Osteoblast (primary cell): ENCODE measurements at places on chromosomes 16 and 17. TPM values are rescaled to one million over a fixed set of nuclear protein-coding genes. Genes with fewer than 3 reads are reported as not detected.

- no peak for DNase-seq
These were observed 769.6 kb downstream of the CDH11 start for GRCh38 chr16:64352246-64352645.

GRCh38 chr17:21387616-21388015 lies 11.5 kb downstream of the KCNJ12 start:
- DNase-seq: no peak

GRCh38 chr16:81946206-81946605 lies 65.1 kb downstream of the SDR42E1 start:
- DNase-seq: no peak

- no peak for DNase-seq
These were observed 37.9 kb downstream of the CIBAR2 start for GRCh38 chr16:85074225-85074914.

The CASKIN1 gene
- not detected in 2 replicates for total RNA-seq

The G6PC1 gene
- total RNA-seq: not detected in 2 replicates

GRCh38 chr17:82060614-82061013 lies 5.0 kb downstream of the DUS1L start:
- peak; percentile 75 for DNase-seq

- DNase-seq: no peak
These were observed at the start of gene TAC4 for GRCh38 chr17:49848019-49848473. TAC4 (minus strand) TSS chr17:49848069; CDS start chr17:49848017, 52 bp downstream.

- DNase-seq: peak; percentile 96
These were observed 6.0 kb upstream of the CHRNE start for GRCh38 chr17:4908711-4909496.

DNA sequence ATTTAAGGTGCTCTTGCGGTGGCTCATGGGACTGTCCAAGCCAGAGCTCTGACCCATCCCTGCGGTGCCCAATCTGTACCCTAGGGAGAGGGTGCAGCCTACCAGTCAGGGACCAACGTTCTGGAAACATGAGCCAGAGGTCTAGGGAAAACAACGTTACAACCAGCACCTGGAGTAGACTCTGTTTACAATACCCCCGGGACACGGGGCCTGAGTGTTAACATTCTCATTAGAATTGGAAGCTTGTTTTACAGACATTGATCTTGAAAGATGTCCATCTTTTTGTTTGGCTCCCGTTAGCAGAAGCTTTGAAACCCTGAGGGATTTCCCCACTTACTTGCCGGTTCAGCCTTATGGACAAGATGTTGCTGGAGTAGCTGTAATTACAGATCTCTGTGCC lies 6.9 kb downstream of the WIPI1 start:
- no peak for DNase-seq

- peak; percentile 92 for DNase-seq
These were observed 19.3 kb upstream of the CLEC3A start for GRCh38 chr16:78002915-78003538.

GRCh38 chr17:73595479-73595878 lies 48.8 kb downstream of the SDK2 start:
- DNase-seq: peak; percentile 69

The KRT25 gene
- total RNA-seq: not detected in 2 replicates

DNA sequence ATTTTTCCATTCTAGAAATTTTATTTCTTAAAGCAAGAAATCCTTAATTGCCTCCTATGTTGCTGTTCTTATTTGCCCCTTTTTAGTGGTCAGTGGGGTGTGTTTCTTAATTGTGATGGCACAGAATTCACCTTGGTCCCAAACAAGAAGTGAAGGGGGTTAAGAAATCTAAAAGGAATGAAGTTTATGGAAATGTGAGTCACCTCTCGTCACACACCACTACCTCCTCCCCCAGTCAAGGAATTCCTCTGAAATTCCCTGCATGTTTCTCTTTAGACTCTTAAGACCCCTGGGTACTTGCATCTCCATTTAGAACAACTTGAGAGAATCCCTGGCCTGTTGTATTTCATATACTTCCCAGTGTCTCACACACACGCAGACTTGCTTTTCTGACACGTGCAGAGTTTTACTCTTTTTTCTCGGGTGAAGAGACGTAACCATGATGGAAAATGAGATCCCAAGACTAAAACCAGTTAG lies 247.4 kb downstream of the PRKCA start:
- DNase-seq: peak; percentile 86

GRCh38 chr16:71426069-71426879 lies 15.6 kb downstream of the TLE7 start:
- peak; percentile 97 for DNase-seq

The MKS1 gene
- 9.7 and 11.2 TPM in 2 replicates for total RNA-seq

DNA sequence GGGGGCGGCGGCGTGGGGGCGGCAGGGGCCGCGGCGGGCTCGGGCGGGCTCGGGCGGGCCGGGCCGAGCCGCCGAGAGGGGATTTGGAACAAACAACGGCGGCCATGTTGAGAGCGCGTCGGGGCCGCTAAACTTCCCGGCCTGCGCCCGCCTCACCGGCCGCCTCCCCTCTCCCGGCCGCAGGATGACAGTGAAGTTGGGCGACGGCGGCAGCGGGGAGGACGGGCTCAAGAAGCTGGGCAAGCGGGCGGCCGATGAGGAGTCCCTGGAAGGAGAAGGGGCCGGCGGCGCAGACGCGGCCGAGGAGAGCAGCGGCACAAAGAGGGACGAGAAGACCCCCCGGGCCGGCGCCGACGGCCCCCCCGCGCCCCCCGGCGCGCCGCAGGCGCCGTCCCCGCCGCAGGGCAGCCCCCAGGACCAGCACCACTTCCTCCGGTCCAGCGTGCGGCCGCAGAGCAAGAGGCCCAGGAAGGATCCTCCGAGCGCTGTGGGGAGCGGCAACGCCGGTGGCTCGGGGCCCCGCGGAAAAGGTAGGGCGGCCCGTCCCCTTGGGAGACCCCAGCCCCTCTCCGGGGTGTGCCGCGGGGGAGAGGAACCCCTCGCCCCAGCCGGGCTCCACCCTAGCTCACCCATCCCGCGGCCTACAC lies 2.4 kb downstream of the CRAMP1 start:
- DNase-seq: peak; percentile 98

GRCh38 chr16:14501331-14502255 lies 128.5 kb downstream of the PARN start:
- DNase-seq: peak; percentile 71

The CLDN7 gene
- 0.36 and 1.8 TPM in 2 replicates for total RNA-seq

- no peak for DNase-seq
These were observed 662.0 kb downstream of the CDH11 start for GRCh38 chr16:64459821-64460220.

DNA sequence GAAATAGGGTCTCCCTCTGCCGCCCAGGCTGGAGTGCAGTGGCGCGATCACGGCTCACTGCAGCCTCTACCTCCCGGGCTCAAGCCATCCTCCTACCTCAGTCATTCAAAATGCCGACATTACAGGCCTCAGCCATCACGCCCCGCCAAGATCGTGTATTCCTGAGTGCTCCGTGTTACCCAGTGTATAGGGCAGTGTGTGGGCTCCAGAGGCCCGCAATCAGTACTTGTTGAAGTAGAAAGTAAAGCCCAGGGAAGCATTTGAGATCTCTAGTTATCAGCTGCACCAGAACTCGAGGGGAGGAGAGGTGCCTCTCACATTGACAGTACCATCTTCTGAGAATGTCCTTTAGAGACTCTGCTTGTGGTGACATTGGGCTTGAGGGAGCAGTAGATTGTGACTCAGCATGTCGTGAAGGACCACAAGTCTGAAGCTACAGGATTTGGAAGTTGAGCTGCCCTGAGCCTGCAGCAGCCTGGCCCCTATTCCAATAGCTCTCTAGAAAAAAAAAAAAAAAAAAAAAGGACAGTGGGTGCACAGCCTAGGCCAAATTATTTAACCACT lies 1.1 kb upstream of the PRPSAP1 start:
- DNase-seq: peak; percentile 42

The TBC1D3I gene
- total RNA-seq: 0.36 and 0.59 TPM in 2 replicates

- DNase-seq: no peak
These were observed 1.1 kb upstream of the KIFC3 start for GRCh38 chr16:57803134-57803990.

- no peak for DNase-seq
These were observed 194.9 kb upstream of the CDH11 start for GRCh38 chr16:65316808-65317207.

The P2RX5 gene
- total RNA-seq: 0.36 TPM in 1 of 2 replicates, not detected in the other
